ENCODE measurements at places on chromosomes 5 and 9. TPM values are rescaled to one million over a fixed set of nuclear protein-coding genes. Genes with fewer than 3 reads are reported as not detected.

GRCh38 chr9:107228496-107229039 lies 54.5 kb upstream of the RAD23B start:
- no peak overlapping the region for H3K4me3 ChIP-seq
- H3K27ac ChIP-seq: peak overlapping the region; percentile 67
- H3K4me1 ChIP-seq: no peaks in the 10 kb centered on the region
- no peaks in the 10 kb centered on the region for H3K36me3 ChIP-seq

Gene GFI1B
- total RNA-seq: 1.3 TPM

- H3K27ac ChIP-seq: no peak overlapping the region
- no peaks in the 10 kb centered on the region for H3K36me3 ChIP-seq
- DNase-seq: no peak
- H3K4me3 ChIP-seq: no peak overlapping the region
- no peaks in the 10 kb centered on the region for H3K4me1 ChIP-seq
These were observed 31.3 kb downstream of the SPRY4 start for GRCh38 chr5:142293486-142293885.

DNA sequence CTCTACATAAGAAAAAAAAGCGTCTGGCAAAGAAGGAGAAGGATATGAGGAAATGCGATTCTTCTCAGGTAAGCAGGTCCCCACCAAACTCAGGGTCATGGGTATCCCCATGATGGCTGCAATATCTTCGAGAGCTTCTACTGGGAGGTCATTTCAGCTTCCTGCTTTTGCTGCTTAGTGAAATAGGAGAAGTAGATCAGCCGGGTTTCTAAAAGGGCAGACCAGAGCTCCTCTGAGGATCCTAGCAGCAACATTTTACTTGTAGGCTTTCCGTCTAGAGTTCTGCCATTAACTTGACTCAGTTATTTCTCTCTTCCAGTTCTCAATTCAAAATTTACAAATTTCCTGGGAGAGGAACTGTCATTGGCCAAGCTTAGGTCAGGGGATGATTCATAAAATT lies 134.7 kb downstream of the DPYSL3 start:
- DNase-seq: no peak
- H3K36me3 ChIP-seq: no peaks in the 10 kb centered on the region
- H3K4me1 ChIP-seq: no peaks in the 10 kb centered on the region
- H3K27ac ChIP-seq: no peak overlapping the region
- no peaks in the 10 kb centered on the region for H3K27me3 ChIP-seq

GRCh38 chr9:134707731-134708671 lies 66.4 kb downstream of the COL5A1 start:
- no peak overlapping the region for H3K4me3 ChIP-seq
- H3K27ac ChIP-seq: peak overlapping the region; percentile 69
- H3K36me3 ChIP-seq: no peaks in the 10 kb centered on the region
- H3K4me1 ChIP-seq: no peaks in the 10 kb centered on the region
- H3K27me3 ChIP-seq: no peaks in the 10 kb centered on the region

Gene GPR151
- total RNA-seq: not detected

- no peak overlapping the region for H3K27ac ChIP-seq
- DNase-seq: peak; percentile 57
- H3K4me1 ChIP-seq: peaks cover 21% of the 10 kb centered on the region
- no peaks in the 10 kb centered on the region for H3K36me3 ChIP-seq
- no peaks in the 10 kb centered on the region for H3K27me3 ChIP-seq
These were observed 29.6 kb upstream of the UBAC1 start for GRCh38 chr9:135990468-135991429.

Gene CYLC2
- total RNA-seq: not detected

DNA sequence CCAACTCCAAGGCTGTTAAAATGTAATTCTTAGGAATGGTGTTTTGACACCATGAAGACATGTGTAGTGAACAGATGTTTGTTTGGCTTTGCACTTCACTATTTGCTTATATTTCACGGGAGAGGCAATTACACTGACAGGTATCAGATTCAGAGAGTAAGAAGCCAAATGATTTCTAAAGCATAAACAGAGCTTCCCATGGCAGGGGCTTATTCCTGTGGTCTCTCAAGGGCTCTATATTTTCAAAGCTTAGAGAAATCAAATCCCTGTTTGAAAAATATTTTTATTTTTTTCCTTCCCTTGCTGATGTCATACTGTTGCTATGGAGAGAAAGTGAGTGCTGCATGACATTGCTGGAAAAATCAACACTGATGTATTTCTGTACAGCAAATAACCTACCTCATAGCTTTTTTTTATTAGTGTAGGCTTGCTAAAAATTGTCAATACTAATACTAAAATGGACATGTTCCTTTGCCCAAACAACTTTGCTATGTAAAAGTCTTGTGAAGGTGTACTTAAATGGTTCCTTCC lies 161.4 kb downstream of the GIN1 start:
- H3K4me3 ChIP-seq: no peak overlapping the region
- H3K36me3 ChIP-seq: no peaks in the 10 kb centered on the region
- no peak overlapping the region for H3K27ac ChIP-seq
- no peaks in the 10 kb centered on the region for H3K4me1 ChIP-seq

DNA sequence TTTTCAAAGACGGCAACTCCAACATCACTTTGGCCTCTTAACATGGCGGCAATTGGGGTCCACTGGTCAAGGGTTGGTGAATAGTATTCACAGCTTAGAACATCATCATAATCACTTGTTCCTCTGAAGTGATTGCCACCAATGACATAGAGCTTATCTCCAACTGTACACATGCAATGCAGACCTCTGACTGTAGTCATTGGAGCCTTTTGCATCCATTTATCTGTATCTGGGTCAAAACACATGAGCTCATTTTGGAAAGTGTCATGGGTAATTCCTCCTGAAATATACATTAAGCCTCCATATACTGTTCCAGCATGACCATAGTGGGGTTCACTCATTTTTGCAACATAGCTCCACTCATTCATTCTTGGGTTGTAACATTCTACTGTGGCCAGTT lies 2.0 kb downstream of the KLHL9 start:
- peaks cover 20% of the 10 kb centered on the region for H3K4me1 ChIP-seq
- no peaks in the 10 kb centered on the region for H3K27me3 ChIP-seq
- no peaks in the 10 kb centered on the region for H3K36me3 ChIP-seq
- H3K4me3 ChIP-seq: no peak overlapping the region
- no peak overlapping the region for H3K27ac ChIP-seq
- no peak for DNase-seq

DNA sequence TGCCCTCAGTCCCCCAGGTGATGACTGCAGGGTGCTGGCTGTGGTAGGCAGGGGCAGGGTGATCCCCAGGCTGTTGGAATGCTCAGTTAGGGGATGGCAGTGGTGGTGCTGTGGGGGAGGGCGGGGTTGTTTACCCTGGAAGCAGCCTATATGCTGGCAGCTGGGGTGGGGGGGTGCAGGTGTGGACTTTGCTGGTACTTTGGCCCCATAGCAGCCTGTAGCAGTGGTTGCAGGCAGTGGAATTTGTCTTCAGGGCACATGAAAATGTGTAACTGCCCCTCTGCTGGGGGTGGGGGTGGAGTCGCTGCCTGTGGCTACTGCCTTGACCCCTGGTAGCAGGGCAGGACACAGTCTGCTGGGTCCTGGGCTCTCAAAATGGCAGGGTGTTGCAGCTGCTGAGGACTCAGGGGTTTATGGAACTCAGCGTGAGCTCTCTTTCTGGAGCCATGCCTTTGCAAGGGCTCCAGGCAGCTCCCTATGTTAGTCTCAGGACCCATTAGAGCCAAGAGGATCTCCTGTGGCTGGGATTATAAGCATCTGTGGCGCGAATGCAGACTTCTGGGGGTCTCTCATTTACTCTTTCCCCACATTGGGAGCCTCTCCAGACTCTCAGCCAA lies 65.0 kb downstream of the RMI1 start:
- no peak overlapping the region for H3K4me3 ChIP-seq
- no peaks in the 10 kb centered on the region for H3K27me3 ChIP-seq
- no peak for DNase-seq
- H3K4me1 ChIP-seq: no peaks in the 10 kb centered on the region
- no peak overlapping the region for H3K27ac ChIP-seq

GRCh38 chr9:119951591-119951990 lies 582.4 kb upstream of the BRINP1 start:
- H3K4me3 ChIP-seq: no peak overlapping the region
- no peaks in the 10 kb centered on the region for H3K4me1 ChIP-seq
- DNase-seq: no peak

- no peak overlapping the region for H3K4me3 ChIP-seq
- no peaks in the 10 kb centered on the region for H3K27me3 ChIP-seq
- H3K36me3 ChIP-seq: no peaks in the 10 kb centered on the region
- H3K4me1 ChIP-seq: no peaks in the 10 kb centered on the region
- H3K27ac ChIP-seq: no peak overlapping the region
These were observed 161.9 kb downstream of the ARHGAP26 start for GRCh38 chr5:142931896-142932686.

Gene SYK
- 58.1 TPM for total RNA-seq

DNA sequence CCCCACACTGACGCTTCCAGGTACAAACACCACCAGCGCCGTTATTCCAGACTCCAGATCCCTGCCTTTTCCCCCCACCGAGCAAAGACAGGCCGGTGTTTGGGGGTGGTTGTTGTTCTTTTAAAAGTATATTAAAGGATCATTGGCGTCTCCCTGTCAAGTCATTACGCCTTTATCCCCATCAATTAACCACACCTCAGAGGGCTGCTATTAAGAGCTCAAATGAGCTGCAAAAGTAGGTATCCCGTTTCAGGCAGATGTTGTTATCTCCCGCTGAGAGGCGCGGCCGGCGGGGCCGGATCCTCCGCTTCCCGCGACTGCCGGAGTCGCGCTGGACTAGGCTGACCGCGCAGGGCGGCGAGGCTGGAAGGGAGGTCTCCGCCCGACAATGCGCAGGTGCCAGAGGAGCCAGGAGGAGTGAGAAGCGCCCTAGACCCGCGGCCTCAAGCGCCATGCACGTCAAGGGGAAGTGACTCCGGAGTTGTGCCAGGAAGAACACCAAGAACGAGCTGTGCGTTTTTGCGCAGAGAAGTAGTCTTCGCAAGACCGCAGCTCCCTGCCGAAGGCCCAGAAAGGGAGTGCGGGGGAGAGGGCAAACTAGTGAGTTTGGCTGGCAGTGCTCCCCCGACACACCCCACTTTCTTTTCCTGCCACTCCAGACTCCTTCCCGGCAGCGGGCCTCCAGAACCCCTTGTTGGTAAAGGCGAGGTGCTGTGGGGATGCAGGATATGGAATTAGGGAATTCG lies 8.2 kb downstream of the NR2F1-AS1 start:
- no peaks in the 10 kb centered on the region for H3K4me1 ChIP-seq
- H3K27ac ChIP-seq: no peak overlapping the region
- H3K4me3 ChIP-seq: no peak overlapping the region
- DNase-seq: no peak
- H3K27me3 ChIP-seq: peaks cover 60% of the 10 kb centered on the region

Gene DAB2
- total RNA-seq: 43.7 TPM

GRCh38 chr5:138575194-138576015 lies at the start of gene HSPA9:
Gene HSPA9, minus strand, starts transcription at chr5:138575401. Its CDS starts 83 bp downstream, at chr5:138575318.
- peak within 1 kb of the TSS; percentile 87 for H3K4me3 ChIP-seq
- H3K36me3 ChIP-seq: peaks cover 17% of the 10 kb centered on the region
- no peaks in the 10 kb centered on the region for H3K4me1 ChIP-seq
- peak; percentile 98 for DNase-seq
- no peaks in the 10 kb centered on the region for H3K27me3 ChIP-seq
- peak within 1 kb of the TSS; percentile 96 for H3K27ac ChIP-seq

GRCh38 chr5:173944511-173944910 lies 44.5 kb upstream of the C5orf47 start:
- H3K4me3 ChIP-seq: no peak overlapping the region
- peaks cover 6% of the 10 kb centered on the region for H3K36me3 ChIP-seq
- H3K27ac ChIP-seq: no peak overlapping the region
- no peaks in the 10 kb centered on the region for H3K27me3 ChIP-seq
- no peaks in the 10 kb centered on the region for H3K4me1 ChIP-seq
- DNase-seq: no peak

GRCh38 chr9:133704711-133705181 lies 33.4 kb downstream of the SARDH start:
- no peaks in the 10 kb centered on the region for H3K4me1 ChIP-seq
- no peaks in the 10 kb centered on the region for H3K36me3 ChIP-seq
- H3K4me3 ChIP-seq: no peak overlapping the region
- DNase-seq: no peak
- H3K27me3 ChIP-seq: peaks cover 9% of the 10 kb centered on the region
- no peak overlapping the region for H3K27ac ChIP-seq

Gene CERCAM
- total RNA-seq: 9.3 TPM

DNA sequence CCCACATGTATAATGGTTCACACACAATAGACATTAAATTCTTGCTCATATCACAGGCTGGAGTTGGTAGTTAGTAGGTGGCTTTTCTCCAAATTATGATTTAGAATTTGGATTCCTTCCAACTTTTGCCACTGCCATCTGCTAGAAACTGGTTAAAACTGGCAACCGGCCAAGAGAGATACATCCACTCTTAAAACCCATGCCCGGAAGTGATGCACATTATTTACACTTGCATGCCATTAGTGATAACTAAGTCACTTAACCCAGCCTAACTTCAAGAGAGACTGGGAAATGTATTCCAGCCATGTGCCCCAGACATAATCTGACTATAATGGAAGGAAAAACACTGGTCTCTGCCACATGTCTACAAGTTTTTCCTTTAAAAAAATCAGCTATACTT lies 395.7 kb upstream of the SEMA6A start:
- H3K4me3 ChIP-seq: no peak overlapping the region
- no peak for DNase-seq
- no peaks in the 10 kb centered on the region for H3K4me1 ChIP-seq
- H3K27ac ChIP-seq: no peak overlapping the region
- no peaks in the 10 kb centered on the region for H3K36me3 ChIP-seq

- no peaks in the 10 kb centered on the region for H3K4me1 ChIP-seq
- no peak overlapping the region for H3K27ac ChIP-seq
- no peak for DNase-seq
- no peaks in the 10 kb centered on the region for H3K27me3 ChIP-seq
These were observed 19.9 kb downstream of the IFNW1 start for GRCh38 chr9:21121595-21122251.

DNA sequence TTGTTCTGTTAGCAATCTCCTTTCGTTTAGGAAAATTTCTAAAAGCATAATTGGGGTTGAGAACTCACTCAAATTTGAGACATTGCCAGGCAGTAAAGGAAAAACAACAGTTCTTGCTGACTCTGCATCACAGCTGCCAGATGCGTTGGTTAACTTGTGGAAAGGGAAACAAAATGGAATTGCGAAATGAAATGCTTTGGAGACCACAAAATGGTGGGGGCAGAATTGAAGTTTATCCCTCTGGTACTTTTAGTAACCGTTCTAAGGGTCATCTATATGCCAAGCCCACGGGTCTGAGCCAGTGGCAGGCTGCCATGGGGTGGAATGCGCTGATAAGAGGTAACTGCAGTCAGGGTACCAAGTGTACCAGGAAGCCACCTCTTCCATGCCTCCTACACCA lies 28.6 kb upstream of the SELENOP start:
- H3K4me1 ChIP-seq: no peaks in the 10 kb centered on the region
- H3K4me3 ChIP-seq: no peak overlapping the region
- H3K27me3 ChIP-seq: no peaks in the 10 kb centered on the region
- DNase-seq: peak; percentile 50
- no peak overlapping the region for H3K27ac ChIP-seq

DNA sequence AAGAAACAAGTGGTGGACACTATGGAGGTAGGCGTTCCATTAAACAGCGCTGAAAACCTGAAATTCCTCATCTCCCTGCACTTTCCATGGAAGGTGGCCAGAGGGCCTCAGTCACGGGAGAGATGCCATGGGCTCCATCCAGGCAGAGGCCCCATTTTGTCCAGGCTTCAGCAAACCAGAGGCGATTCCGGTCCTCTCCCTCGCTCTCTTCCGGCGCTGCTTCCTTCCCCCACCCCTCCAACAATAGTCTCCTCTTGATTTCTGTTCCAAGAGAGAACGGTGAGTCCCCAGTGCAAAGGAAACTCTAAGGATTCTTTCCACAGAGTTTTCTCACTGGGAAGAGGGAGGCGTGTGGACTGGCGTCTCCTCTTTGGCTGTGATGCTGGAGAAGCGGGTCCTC lies 7.5 kb downstream of the ZNF366 start:
- H3K36me3 ChIP-seq: no peaks in the 10 kb centered on the region
- no peak for DNase-seq
- no peak overlapping the region for H3K27ac ChIP-seq
- H3K4me1 ChIP-seq: no peaks in the 10 kb centered on the region
